ENCODE measurements at places on chromosomes 6 and 20.
A peak's percentile ranks its signal among the peaks of the same experiment; 100 is the strongest.

- peak; percentile 32 for DNase-seq
Measured at GRCh38 chr6:108260126-108260808, 573 bp downstream of the SNX3 start.

GRCh38 chr20:46375771-46376170 lies 30.6 kb downstream of the ELMO2 start:
- DNase-seq: no peak

DNA sequence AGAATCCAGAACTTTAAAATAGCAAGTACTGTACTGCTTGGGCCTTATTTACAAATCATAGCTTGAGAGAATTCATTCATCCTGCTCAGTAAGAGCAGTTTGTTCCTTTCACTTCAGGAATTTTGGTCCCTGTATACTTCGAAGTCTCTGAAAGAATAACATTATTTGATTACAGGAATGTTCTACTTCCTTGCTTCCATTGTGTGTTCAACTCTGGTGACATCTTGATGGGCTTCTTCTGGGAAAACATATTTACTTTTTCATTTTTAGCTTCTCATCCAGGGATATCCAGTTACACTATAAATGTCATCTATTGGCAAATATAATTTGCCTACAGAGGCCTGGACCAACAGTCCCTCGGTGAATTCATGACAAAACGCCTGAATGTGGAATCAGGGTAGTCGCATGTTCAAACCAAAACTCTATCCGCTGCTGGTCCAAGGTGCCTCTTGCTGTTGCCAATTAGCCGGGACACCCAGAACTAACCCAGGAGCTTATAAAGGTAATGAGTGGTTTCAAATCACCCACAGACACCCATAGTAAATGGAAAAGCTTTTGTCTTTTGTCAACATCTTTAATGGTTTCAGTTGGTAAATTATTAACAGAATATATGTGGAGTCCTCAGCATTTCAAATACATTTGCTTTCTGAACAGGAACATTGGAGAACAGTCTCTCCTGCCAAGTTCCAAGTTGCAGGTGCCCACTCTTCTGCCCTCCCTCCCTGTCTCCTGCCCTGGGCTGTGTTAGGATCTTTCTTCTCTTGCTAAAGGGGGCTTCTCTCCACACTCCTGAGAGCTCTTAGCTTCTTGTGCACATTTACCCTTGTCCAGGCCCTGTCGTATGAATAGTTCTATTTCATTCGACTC lies 162.5 kb upstream of the CITED2 start:
- DNase-seq: no peak

- no peak for DNase-seq
Measured at GRCh38 chr6:25519856-25520255, 132.2 kb upstream of the SCGN start.

- no peak for DNase-seq
Measured at GRCh38 chr6:161319231-161319630, 45.4 kb upstream of the AGPAT4 start.

GRCh38 chr6:88780714-88781389 lies 182.6 kb downstream of the RNGTT start:
- DNase-seq: peak; percentile 41

DNA sequence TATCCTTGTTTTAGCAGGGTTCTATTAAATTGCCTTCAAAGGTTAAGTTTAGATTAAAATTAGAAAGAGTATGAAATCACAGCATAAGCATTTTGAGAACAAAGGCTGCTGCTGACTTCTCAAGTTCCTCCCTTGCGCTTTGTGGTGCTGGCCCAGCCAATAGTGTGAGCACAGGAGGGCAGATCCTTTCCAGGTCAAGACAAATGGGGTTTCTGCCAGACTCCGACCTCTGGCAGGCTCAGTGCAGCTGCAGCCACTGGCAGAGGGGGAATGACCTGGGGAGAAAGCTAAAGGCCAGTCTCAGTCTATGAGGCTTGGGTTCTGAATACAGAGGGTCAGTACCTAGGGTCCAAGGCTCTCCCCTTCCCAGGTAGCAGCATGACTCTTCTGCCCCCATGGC lies 27.0 kb downstream of the CLIC5 start:
- DNase-seq: no peak

GRCh38 chr6:1395941-1396908 lies 6.8 kb downstream of the FOXF2 start:
- DNase-seq: no peak

GRCh38 chr6:48085131-48085741 lies 25.8 kb downstream of the PTCHD4 start:
- no peak for DNase-seq

- DNase-seq: no peak
Measured at GRCh38 chr6:167150941-167151549, 6.7 kb downstream of the GPR31 start.

GRCh38 chr20:63420359-63421093 lies 51.9 kb downstream of the KCNQ2 start:
- no peak for DNase-seq

GRCh38 chr6:150306290-150306689 lies 62.5 kb upstream of the IYD start:
- no peak for DNase-seq

DNA sequence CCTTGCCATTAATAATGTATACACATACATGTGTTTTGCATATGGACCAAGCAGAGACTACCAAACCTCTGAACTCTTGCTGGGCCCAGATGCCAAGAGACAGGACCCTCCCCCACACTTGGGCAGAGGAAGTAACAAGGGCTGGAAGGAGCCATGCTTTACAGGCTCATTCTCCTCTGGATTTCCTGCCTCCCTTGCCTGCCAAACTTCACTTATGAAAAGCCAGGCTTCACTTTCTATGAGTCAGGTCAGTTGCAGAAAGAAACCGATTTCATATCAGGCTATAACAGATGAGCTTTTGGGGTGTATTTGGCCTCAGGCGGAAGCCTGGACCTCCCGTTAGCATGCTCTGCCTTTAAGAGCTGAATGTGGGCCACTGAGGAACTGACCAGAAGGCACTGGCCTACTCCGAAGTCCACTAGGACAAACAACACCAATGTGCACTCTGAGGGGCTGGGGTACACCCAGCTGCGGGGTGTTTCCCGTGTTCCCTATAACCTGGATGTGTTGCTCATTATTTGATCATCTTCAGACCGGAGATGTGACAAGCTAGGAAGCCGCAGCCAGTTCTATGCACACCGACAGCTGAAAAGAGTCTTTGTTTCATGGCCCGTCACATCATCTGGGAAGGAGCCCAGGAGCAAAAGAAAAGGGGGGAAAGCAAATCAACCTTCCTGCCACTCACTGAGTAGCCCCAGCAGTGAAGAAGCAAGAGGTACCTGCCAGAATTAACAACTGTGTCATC lies 28.5 kb downstream of the HAO1 start:
- no peak for DNase-seq

DNA sequence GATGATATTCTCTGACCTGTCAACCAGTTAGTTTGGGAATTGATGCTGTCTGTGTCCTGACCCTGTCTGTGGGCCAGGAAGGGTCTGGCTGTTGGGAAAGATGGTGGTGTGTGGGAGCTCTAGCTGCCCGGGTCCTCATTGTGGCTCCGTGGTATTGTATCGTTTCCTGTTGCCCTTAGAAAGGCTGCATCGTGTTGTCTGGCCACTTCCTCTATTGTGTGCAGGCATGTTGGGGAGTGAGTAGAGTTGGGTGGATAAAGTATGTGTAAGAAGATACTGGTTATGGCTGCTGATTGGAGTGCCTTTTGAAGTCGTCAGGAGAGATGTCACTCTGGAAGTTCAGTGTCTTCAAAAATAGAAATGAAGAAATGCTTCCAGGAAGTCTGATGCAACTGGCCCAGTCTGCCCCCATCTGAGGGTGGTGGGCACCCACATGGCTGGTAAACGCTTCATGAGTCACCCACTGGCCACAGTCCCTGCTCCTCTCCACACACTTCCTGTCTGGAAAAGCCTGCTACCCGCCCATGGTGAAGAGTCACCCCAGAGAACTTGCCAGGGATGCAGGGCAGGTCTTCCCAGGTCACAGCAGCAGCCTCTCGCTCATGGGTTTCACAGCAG lies 27.9 kb downstream of the PPARD start:
- DNase-seq: peak; percentile 64

DNA sequence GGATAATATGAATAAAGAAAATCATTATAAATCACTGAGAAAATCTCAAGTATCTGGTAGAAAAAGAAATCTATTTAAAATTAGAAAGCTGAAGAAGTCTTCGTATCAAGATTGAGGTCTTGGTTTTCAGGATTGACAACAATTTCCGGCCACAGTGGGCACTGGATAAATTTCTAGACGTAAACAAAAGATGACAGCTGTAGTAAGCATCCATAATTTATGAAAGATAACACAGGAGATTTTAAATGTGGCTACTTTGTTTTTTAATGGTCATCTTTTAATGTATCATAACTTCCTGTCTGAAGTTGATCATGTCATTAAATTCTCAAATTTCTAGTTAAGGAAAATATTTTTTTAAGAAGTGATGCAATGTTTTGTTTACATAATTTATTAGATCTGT lies 444.2 kb downstream of the HTR1B start:
- no peak for DNase-seq

- peak; percentile 60 for DNase-seq
Measured at GRCh38 chr6:106163446-106163965, 77.4 kb downstream of the PRDM1 start.

GRCh38 chr20:60139663-60140446 lies 181.6 kb downstream of the CDH26 start:
- DNase-seq: no peak

DNA sequence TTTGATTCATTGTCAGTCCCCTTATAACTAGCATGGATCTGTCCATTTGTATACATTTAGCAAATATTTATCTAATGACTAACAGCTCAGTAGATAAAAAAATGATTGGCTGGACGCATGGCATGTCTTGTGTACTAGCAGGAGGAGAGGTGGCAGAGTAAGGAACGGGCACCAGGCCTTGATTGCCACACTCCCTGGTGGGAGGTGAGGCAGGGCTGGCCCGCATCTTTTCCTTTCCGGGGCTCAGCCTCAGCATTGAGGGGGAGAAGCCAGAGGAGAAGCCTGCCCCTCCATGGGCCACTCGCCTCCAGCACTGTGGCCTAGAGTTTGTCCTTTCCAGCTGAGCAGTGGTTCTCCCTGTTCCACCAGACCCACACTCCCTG lies 84.9 kb upstream of the TMEM181 start:
- no peak for DNase-seq

DNA sequence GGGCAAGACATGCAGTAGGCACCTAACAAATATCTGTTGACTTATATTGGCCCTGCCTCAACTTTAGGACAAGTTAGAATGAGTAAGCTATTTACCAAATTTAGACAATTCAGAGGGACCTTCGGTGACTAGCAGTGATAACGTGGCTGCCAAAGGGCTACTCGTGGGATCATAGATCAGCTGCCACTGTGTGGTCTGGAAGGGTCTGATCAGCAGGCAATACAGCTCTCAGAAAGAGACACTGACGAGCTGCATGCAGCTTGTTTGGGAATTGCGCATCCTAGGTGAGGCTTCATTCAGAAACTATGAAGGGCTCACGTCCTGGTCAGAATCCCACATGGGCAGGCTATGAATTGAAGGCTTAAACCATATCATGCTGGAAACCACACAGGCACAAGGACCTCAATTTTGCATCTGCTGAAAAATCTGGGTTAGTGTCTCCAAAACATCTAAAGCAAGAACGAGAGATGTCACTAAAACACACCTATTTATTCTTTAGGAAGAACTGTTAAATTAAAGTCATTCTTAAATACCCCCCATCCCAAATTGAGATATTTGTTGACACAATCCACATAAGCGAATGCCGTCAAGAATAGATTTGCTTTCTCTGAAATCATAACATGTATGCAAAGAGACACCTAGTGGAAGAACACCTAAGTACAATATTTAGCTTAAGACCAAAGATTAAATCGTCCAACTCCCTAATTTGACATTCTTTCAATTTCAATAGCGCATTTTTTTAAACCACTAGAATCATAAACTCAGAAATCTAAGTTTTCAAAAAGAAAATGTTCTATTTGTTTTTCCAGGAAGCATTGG lies 79.6 kb downstream of the IPCEF1 start:
- no peak for DNase-seq

GRCh38 chr6:6688951-6689350 lies 100.4 kb downstream of the LY86 start:
- no peak for DNase-seq

Measured in stimulated activated naive CD8-positive, alpha-beta T cell treated with anti-CD3 and anti-CD28 coated beads, Interleukin-15, Interleukin-2, amounts not matched to agents 100 U/mL and 50 U/mL, for 24 hours (primary cell).